ENCODE measurements at places on chromosomes 5 and 9.
A peak's percentile ranks its signal among the peaks of the same experiment; 100 is the strongest.

DNA sequence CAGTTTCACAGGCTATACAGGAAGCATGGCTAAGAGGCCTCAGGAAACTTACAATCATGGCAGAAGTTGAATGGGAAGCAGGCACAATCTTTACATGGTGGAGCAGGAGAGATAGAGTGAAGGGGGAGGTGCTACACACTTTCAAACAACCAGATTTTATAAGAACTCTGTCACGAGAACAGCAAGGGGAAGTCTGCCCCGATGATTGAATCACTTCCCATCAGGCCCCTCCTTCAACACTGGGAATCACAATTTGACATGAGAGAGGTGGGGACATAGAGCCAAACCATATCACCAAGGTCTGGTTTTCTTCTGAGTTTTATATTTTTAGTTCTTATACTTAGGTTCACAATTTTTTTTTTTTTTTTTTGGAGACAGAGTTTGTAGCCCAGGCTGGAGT is 16.1 kb downstream of the ZCCHC9 start:
- no peak for DNase-seq

- DNase-seq: no peak
Observed at GRCh38 chr5:9015937-9016270, 530.0 kb downstream of the SEMA5A start.

DNA sequence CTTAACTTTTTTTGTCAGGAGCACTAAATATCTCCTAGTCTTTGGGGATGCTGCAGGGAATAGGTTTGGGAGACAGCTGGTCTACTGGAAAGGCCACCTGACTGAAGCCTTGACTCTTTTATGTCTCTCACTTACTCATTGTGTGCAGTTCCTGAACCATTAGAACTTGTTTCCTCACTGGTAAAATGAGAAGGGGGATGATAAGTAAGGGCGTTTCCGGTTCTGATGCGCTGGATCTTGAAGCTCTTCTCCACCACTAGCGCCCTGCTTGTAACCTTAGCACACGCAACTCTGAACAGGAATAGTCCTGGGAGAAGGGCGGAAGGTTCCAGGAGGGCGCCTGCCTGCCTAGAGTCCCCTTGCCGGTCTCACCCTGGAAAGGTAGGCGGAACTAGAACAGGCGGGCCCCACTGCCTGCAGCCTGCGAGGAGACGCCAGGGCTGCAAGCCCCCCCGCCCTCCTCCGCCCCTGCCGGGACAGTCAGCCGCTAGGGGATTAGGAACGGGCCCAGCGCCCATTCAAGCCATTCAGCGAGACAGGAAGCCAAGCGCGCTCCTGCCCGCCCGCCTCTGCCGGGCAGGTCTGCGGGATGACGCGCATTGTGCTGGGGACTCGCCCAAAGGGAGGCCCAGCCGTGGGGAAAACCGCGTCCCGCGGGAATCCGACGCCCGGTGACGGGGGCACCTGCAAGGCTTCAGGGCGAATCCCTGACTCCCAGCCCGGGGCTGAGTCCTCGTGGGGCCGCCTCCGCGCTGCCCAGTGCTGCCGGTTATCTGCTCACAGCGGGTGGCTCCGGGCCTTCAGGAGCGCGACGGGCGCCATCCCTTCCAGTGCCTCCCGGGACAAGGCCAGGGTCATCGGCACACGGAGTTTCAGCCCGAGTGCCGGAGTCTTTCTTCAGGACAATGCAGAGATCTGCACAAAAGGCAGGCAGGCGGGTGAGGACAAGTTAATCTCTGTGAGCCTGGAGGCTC is 44.0 kb upstream of the XPA start:
- DNase-seq: peak; percentile 13

DNA sequence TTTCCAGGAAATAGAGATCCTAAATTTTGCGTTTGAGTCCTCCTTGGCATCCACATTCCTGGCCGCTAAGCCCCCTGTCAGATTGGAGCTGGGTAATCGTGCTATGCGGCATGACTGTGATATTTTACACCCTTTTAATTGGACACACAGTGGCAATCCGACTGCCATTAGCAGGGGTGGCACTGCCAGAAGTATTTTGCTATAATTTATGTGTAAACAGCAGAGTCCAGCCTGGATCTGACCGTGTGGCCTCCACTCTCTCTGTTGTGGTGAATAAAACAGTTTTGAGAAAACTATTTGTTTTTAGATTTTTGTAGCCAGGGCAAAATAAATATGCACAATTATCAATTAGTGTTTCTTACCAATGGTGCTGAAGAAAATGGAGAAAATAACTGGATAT is 281.0 kb upstream of the IRX2 start:
- no peak for DNase-seq

- DNase-seq: no peak
Observed at GRCh38 chr5:135564331-135564730, 14.5 kb downstream of the CXCL14 start.

DNA sequence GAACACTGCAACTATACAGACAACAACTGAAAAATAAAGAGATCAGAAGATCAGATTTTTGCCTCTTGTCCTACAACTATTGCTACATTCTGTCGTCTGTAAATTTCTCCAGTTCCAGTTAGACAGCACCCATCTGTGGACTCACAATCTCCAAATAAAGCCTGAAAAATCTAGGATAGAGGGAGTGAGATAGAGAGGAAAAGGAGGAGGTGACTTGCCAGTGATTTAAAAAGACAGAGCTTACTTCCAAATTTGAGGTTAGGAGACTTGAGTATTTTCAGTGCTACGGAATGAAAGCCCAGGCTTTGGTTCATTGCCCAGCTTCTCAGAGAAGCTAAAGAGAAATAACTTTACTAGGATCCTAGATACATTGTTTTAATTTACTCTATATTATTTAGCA is 63.6 kb downstream of the PTCD2 start:
- no peak for DNase-seq

DNA sequence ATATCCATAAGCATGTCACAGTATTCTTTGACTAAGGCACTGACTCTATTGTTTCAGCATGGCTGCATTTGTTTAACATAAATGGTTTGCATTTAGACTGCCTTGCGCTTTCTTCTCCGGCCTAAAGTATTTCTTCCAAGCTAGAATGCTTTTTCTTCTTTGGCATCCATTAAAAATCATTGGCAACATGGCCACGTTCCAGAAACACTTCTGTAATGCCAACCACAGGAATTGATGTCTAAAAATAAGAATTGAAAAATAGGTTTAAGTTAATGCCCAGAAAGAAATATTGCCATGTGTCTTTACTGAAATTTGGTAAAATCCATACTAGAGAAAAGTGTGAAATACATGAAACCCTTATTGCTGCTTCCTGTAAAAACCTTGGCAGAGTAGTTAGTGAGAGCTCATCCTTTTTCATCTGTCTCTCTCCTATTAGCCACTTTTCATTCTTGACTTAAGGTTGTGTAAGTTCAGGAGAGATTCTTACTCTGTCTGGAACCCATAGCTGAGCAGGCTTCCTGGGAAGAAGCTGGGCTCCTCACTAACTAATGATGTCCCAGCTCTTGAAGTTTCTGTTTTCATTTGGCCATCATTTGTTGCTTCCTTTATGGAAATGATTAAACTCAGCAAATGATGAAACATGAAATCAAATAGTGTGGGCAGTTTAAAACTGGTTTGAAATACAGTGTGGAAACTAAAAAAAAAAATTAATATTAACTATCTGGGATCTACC is 58.2 kb upstream of the RPS23 start:
- DNase-seq: no peak

- DNase-seq: no peak
Observed at GRCh38 chr9:8655071-8655470, 855.5 kb upstream of the DMAC1 start.

DNA sequence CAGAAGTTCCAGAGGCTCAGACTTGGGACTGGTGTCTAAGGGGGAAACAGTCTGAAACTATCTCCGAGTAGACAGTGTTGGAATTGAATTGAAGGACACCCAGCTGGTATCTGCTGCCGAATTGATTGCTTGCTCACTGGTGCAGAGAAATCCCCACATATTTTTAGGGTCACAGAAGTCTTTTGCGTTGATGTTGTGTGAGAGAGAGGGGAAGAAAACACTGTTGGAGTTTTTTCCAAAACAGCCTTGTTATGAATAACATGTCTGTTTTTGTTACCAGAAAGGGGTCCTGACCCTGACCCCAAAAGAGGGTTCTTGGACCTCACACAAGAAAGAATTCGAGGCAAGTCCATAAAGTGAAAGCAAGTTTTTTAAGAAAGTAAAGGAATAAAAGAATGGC is 81.3 kb downstream of the ALDH7A1 start:
- DNase-seq: no peak

DNA sequence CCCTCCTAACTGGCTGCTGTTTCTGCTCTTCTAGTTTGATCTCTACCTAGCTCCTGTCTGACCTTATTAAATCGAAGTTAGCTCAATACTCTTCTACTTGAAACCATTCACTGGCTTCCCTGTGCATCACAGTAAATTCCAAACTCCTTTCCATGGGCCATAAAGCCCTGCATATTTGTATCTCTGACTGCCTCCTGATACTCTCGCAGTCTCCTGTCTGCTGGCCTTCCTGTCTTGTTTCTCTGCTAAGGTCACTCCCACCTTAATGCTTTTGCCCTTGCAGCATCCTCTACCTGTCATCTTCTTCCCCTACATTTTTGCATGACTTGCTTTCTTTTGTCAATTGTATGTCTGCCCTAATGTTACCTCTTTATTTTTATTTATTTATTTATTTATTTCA is 44.8 kb downstream of the SNCAIP start:
- no peak for DNase-seq

DNA sequence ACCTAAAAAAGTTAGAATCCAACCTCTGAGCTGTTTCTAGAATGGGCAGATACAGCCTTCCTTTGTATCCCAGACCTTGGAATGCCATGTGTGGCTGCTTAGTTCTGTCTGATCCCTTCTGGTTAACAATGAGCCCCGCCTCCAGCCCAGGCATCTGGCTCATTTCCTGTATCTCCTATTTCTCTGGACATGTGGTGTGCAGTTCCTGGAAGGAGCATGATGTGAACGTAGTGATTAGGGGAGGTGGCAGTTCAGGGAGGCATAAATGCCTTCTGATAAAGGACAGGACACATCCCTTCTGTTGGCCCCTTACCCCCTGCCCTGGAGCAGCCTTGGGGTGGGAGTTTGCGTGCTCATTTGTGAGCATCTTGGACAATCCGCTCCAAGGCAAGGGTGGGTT is 243.0 kb downstream of the ZSWIM6 start:
- no peak for DNase-seq

DNA sequence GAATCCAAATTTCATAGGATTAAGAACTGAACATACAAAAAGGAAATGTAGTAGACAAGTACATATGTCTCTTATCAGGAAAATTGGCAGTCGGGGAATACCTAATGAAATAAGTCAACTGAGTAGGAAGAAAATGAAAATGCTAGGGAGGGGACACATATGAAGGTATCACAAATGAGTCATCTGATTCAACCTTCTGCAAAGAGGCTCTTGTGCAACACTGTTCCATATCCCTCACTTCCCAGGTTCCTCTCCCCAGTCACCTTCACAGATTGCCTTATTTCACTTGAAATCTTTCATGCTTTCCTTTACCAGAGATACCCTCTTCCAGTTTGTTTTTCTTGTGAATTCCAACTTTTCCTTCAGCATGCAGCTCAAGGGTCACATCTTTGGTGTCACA is 139.0 kb downstream of the RFX3 start:
- no peak for DNase-seq

- DNase-seq: no peak
Observed at GRCh38 chr5:79834098-79834753, 144.6 kb downstream of the CMYA5 start.

GRCh38 chr9:96219026-96219899 is 82.7 kb downstream of the HSD17B3 start:
- DNase-seq: peak; percentile 11

DNA sequence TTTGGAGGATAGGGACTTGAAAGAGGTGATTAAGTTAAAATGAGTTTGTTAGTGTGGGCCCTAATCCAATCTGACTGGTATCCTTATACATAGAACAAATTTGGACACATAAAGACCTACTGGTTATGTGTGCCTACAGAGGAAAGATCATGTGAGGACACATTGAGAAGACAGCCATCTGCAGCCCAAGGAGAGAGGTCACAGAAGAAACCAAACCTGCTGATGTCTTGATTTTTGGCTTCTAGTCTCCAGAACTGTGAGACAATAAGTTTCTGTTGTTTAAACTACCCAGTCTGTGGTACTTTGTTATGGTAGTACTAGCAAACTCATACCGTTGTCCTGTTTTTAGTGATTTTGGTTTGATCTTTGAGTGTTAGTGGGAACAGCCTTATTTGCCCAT is 18.3 kb downstream of the RNF180 start:
- no peak for DNase-seq

DNA sequence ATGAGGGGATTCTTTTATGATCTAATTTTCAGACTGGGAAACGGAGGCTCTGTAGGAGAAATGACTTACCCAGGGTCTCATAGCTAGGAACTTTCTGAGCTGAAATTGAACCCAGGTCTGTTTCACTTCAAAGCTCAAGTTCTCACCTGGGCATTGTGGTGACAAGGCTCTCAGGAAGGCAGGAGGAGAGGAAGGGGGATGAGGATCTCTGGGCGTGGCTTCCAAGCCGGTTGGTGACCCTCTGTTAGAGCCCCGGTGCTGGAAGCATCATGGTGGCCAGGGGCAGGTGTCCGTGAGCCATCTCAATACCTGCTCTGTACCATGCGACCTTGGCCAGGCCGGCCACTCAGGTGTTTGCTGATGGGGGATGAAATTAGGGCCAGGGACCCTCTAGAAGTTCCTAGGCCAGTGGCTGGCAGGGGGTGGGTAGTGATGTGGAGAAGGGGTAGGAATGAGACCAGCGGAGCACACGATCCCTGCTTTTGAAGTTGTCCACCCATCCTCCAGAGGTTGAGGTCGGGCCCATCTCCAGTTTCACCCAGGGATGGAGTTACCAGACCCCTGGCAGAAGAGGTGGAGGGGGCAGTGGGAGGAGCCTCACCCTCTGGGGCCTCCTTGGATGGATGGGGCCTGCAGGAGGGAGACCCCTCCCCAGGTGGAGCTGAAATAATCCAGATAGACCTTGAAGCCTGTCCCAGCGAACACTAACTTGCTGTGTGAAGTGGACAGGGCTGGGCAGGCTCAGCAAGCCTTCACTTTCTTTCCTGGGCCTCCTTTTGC is 5.9 kb downstream of the CRB2 start:
- no peak for DNase-seq

- DNase-seq: no peak
Observed at GRCh38 chr5:105639511-105639910, 2031.2 kb downstream of the EFNA5 start.

GRCh38 chr5:169385636-169386035 is 84.7 kb upstream of the SLIT3 start:
- no peak for DNase-seq

GRCh38 chr9:86500667-86501435 is 146.6 kb upstream of the TUT7 start:
- no peak for DNase-seq

- DNase-seq: no peak
Observed at GRCh38 chr5:161850491-161850890, 2.6 kb downstream of the GABRA1 start.

DNA sequence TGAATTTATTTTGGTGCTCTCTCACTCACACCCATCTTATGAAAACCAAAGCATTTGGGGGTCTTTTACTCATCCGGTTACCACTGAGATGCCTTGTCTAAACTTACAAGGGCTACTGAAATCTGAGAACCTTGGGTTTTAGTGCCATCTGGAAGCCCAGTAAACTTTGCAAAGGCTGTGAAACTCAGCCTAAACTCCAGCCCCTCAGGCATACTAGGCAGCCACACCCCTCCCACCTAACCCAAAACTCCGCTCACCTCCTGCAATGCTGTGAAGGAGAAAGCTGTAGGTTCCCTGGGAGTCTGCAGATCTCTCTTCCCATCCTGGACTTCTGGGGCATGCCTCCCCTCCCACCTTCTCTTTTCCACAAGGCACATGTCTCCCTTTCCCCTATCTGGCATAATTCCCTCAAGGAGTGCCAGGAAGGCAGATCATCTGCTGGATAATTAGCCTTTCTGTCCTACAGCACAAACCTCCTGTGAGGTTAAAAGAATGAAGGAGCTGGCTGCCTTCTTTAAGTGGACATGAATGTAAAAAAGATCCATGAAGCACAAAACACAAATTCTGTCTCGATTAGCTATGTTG is 71.5 kb upstream of the ANXA1 start:
- DNase-seq: no peak
